ENCODE measurements at places on chromosomes 2 and 18. TPM values are rescaled to one million over a fixed set of nuclear protein-coding genes. Genes with fewer than 3 reads are reported as not detected.

- DNase-seq = no peak
Measured at GRCh38 chr2:200165687-200166086, 140.8 kb upstream of the SPATS2L start.

DNA sequence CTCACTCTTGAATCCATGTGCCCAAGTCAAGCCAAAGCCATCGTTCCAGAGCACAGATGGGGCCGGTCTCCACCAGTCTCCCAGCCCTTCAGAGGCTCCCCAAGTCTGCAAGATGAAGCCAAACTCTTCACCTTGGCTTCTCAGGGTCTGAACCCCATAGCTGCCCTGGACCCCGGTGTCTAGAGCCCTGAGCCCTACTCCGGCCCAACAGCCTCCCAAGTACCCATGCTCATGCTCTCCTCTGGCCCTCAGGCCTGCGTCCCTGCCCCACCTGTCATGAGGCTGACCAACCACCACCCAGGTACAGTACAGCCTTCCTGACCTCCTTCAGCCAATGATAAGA is 46.0 kb downstream of the ZNF516 start:
- DNase-seq = no peak

- DNase-seq = no peak
Measured at GRCh38 chr18:35807811-35808335, 164.6 kb upstream of the RMP24 start.

GRCh38 chr2:105183555-105184323 is 57.8 kb upstream of the GPR45 start:
- no peak for DNase-seq

DNA sequence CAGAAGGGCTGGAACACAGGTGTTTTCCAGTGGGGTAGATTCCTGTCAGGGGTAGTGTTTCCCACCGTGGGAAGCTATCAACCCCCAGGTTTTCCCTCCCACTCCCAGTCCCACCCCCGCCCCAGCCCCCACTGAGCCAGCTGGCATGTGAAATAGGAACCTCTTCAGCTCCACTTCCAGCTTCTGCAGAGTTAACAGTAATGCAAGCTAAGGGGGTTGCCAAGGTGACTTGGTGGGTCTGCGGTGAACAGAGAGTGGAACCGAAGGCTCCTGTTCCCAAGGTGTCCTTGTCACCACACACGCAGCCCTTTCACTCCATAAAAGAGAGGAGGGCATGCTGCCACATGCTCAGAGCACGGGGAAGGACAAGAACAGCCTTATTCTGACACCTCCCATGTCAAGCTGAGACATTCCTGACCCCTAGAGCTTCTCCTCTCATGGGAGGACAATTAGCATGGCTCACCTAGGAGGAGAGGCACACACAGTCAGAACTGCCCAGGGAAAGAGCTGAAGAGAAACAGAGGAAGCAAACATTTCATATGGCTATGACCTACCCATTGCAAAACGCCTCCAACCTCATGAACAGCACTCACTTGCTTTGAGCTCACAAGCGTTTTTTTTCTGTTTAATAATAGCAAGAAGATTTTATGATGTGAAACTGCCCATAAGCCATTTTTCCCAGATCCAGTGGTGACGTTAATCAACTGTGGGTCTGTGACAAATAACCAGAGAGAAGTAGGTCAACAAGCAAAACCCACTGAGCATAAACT is 39.8 kb upstream of the TBC1D8 start:
- peak; percentile 41 for DNase-seq

DNA sequence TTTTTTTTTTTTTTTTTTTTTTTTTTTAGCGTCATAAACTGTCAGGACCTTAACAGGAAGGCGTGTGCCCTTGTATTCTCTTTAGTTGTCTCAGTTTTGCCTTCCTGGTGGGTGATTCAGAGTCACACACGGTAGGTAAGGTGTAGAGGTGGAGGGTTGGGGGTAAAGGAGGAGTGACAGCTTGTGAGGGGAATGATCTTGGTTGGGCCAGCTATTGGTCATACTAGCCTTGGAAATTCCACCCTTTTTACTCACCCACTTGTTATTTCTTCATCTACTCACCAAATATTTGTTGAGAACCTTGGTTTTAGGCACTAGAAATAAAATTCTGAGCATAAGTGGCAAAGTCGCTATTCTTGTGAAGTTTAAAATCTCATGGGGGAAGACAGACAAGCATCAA is 22.2 kb downstream of the SMIM21 start:
- no peak for DNase-seq

DNA sequence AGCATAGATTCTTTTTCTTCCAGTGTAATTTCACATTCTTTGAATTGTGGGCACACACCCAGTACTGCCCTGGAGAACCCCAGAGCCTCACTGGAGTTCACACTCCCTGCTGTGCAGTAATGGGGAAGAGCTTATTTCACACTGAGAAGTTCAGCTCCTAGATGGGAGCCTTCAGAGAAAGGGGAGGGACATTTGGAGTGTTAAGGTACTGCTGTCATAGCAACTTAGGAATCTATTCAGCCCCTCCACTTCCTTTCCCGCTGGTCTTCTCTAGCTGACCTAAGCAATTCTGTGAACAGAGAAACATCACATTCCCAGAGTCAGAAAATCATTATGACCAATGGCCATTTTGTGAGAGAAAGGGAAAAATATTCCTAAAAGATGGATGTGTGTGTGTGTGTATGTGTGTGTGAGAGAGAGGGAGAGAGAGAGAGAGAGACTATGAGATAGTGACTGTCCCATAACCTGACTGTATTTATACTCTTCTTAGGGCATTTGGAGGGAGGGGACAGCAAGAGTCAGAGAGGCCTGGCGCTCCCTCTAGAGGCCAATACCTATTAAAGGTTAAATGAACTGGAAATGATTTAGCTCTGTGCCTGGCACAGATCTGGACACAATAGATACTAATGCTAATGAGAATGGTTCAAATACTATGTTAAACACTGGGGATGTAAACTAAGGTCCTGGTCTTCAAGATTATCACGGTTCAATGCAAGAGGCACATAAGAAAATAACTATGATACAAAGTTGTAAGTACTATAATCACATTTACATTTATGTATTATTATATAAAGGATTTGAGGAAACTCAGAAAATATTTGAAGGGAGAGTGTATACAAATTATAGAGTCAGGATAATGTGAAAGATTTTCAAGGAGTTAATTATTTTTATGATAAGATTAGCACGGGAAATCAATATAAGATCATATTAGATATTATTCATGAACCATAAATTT is 41.5 kb upstream of the RPE start:
- peak; percentile 52 for DNase-seq

DNA sequence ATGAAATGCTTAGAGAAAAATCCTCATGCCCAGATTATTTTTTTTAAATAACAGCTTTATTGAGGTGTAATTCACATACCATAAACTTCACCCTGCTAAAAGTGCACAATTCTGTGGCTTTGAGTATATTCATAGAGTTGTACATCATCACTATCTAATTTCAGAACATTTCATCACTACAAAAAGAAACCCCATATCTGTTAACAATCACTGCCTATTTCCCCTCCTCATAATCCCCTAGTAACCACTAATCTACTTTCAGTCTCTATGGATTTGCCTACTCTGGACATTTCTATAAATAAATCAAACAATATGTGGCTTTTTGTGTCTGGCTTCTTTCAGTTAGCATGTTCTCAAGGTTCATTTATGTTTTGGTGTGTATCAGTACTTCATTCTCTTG is 51.4 kb downstream of the OSBPL1A start:
- DNase-seq = no peak

- no peak for DNase-seq
Measured at GRCh38 chr18:2402084-2402483, 169.2 kb downstream of the METTL4 start.

GRCh38 chr2:36586672-36587071 is 11.3 kb downstream of the FEZ2 start:
- no peak for DNase-seq

GRCh38 chr2:13308989-13309388 is 592.3 kb downstream of the TRIB2 start:
- no peak for DNase-seq

- no peak for DNase-seq
Measured at GRCh38 chr2:46985512-46985911, 69.9 kb upstream of the MCFD2 start.

GRCh38 chr2:158056875-158057274 is 44.8 kb upstream of the UPP2 start:
- no peak for DNase-seq

DNA sequence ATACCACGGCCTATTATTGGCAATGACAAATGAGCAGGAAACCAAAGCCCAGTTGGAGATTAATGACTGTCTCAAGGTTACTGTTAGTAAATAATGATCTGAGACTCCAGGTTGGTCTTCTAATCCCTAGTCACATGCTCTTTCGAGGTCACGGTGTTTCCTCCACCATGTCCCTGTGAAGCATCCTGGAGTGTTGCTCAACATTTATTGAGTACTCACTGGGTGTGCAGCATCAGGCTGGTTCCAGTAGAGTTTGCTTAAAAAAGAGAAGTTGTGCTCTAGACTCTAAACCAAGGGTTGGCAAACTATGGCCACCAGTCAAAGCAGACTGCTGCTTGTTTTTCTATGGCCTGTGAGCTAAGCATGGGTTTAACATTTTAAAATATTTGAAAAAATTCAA is 263.8 kb upstream of the ATP5MC3 start:
- DNase-seq = no peak

DNA sequence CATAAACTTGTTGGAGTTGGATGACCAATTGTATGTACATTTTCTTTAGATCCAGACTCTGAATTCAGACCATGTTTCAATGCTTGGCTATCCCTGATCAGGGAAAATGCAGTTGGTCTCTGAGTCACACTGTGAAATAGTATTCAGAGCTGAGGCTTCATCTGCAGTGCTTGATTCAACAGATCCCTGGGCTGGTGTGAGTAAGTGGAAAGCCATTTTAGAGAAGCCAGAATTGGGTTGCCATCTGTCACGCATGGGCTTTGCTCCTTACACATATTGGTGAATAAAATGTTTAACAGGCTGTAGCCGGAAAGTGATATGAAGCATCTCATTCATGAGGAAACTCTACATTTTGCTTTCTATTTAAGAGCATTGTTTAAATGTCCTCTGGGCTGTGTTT is 50.0 kb upstream of the ACYP2 start:
- no peak for DNase-seq

GRCh38 chr2:229675569-229675968 is 38.8 kb downstream of the DNER start:
- no peak for DNase-seq

GRCh38 chr2:147559070-147559725 is 285.6 kb upstream of the ACVR2A start:
- peak; percentile 7 for DNase-seq

Gene PJVK
- 19.3 TPM for polyA plus RNA-seq

Gene ANAPC1
- polyA plus RNA-seq = 41.9 TPM

Gene CDK5R2
- polyA plus RNA-seq = not detected

Gene RALBP1
- polyA plus RNA-seq = 70.2 TPM

Gene PSTPIP2
- 17.1 TPM for polyA plus RNA-seq

Gene LHCGR
- 0.37 TPM for polyA plus RNA-seq

Data from left kidney (tissue), 8 donors.